ENCODE measurements at places on chromosomes 11 and 22.

GRCh38 chr11:37786214-37786755 is 1188.2 kb upstream of the RAG2 start:
- no peak for DNase-seq

GRCh38 chr22:44325718-44326490 is 13.2 kb upstream of the SHISAL1 start:
- DNase-seq, result no peak

- DNase-seq, result peak; percentile 9
Observed at GRCh38 chr11:33802194-33802950, 28.1 kb upstream of the FBXO3 start.

DNA sequence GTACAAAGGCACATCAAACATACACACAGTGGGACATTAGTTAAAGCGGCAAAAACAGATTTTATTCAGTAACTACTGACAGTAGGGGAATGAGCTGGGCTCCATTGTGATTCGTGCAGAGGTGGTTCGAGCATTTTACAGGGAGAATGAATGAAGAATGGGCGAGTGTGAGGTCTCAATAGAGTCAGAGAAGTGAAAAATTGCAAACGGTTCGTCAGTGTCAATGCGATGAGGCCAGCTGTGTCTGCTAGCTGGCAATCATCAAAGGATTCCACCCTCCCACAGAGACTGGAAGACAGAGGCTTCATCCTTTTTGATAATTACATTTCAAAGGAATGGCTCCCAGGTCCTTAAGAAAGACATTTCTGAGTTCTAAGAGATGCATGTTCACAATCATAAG is 17.4 kb downstream of the OR4D9 start:
- no peak for DNase-seq

- DNase-seq, result no peak
Observed at GRCh38 chr22:31286360-31287255, 5.7 kb downstream of the PIK3IP1 start.

DNA sequence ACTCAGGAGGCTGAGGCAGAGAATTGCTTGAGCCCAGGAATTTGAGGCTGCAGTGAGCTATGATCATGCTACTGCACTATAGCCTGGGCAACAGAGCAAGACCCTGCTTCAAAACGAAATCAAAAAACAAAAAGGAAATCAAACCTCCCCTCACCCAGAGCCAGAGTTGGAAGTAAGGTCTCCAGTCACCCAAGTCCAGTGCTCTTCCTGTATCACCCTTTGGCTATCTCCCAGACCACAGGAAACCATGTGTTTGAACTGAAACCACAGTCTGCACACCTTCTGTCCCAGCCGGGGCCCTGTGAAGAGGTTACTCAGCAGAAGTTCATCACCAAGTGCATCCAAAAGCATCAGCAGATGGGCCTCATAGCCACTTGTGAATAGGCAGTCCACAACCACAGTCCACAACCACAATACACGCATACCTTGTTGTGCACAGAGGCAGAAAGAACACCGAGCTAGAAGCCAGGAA is 4.6 kb downstream of the MYH9 start:
- no peak for DNase-seq

- no peak for DNase-seq
Observed at GRCh38 chr11:64667154-64667745, 55.7 kb downstream of the NRXN2 start.

DNA sequence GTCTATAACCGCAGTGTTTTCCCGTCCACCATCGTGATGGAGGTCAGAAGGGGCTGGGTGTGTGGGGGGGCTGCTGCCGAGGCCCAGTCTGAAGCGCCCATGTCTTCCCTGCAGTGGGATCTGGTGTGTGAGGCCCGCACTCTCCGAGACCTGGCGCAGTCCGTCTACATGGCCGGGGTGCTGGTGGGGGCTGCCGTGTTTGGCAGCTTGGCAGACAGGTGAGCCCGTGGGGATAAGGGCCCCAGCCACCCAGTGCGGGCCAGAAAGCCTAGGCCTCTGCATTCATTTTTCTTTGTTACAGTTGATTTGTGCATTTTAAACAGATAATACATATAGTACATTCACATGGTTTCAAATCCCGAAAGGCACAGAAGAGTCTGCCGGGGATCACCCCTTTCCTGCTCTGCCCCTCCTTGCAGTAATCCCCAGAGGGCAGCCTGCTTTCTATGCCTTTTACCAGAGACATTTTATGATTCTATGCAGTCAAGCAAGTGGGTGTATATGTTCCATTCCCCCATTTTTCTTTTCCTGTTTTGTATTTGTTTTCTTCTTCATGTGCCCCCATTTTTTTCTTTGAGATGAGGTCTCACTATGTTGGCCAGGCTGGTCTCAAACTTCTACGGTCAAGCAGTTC is 32.6 kb downstream of the CAPN1 start:
- DNase-seq, result no peak

DNA sequence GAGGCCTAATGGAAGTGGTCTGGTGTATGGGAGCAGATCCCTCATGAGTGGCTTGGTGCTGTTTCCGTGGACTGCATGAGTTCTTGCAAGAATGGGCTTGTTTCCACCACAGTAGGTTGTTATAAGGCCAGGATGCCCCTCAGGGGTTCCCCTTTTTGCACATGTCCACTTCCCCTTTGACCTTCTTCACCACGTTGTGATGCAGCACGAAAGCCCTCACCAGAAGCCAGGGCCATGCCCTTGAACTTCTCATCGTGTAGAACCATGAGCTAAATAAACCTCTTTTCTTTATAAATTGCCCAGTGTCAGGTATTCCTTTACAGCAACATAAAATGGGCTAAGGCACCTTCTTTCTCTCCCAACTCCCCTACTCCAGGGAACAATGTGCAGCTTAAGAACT is 2.8 kb upstream of the NARS2 start:
- DNase-seq, result no peak

DNA sequence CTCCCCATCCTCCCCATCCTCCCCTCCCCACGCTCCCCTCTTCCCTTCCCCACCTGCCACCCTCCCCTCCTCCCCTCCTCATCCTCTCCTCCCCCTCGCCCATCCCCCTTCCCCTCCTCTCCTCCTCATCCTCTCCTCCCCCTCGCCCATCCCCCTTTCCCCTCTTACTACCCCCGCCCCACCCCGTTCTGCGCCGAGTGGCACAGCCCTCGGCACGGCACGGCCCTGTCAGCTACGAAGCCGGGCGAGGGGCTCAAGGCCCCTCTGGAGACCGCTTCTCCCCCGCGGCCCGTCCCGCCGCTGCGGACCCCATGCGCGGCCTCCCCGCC is 449.9 kb downstream of the OPCML start:
- DNase-seq, result no peak

DNA sequence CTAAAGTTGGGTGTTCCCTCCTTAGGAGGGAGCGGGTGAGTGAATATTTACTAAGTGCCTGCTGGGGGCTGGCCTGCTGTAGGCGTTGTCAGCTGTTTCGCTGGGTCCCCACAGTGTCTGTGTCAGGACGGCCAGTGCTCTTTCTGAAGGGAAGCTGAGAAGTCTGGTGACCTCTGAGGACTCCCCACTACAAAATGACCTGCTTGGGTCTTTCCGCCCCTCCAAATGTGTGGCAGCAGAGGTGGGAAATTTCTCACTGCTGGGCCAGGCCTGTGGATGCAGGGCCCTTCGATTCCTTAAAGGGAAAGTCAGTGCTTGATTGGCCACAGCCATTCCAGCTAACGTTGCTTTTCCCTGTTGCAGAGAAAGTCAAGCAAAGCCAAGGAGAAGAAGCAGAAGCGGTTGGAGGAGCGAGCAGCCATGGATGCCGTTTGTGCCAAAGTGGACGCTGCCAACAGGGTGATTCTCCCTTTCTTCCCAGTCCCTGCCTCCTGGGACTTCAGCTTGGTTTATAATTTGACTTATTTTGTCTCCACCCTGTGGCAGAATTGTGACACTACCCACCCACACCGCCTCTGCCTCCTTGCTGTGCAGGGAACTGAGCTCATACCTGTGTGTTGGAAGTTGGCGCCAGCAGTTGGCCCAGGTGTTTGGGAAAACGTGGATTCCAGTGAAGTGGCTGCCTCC is 6.8 kb downstream of the NAA40 start:
- DNase-seq, result no peak

DNA sequence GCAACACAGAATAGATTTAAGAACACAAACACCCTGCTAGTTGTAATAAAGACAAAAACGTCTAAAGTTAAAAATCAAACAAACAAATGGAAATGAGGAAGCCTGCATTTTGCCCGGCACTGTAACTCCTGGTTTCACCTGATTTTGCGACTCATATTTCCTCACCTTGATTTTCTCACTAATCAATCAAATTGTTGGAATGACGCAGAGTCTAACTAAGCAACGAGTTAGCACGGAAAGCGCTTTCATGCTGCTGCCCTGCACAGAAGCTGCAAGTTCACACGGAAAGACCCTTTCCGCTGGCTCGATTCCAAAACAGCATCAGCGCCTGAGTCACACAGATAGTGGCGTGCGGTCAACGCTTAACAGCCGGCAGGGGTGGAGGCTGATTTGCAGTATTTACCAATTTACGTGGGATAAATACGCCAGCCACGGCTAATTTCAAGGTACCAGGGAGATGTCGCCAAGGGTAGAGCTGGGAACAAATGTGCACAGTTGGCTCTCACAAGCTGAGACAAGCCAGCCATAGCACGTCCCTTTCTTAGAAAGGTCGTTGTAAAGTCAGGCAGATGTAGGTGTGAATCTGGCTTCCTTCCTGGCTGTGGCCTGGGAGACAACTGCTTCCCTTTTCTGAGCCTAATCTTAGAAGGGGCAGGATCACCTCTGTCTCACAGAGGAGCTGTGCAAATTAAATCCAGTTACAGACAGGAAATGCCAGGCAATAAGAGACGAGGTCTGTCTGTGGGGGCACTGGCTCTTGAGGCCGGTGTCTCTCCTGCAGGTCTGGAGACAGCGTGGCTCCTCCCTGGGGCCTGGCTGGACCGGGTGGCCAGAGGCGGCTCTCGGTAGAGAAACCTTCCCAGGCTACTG is 76.9 kb upstream of the TTLL12 start:
- no peak for DNase-seq

- DNase-seq, result no peak
Observed at GRCh38 chr11:41175304-41175972, 284.0 kb downstream of the LRRC4C start.

GRCh38 chr11:15483205-15483604 is 368.5 kb downstream of the INSC start:
- DNase-seq, result no peak

DNA sequence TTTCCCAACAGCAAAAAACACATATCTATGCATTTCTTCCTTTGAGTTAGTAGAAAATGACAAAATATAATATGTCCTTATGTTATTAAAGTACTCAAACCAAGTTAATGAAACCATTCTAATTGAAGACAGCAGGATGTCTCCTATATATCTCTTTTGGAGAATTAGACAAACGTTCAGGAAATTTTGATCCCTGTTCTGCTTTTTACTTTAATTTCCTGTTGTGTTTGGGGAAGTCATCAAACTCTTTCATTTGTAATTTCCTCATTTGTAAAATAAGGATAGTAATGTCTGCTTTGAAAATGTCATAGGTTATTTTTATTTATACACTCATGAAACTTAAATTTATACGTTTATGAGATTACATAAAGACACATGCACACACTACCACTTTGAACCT is 281.8 kb upstream of the ANO5 start:
- DNase-seq, result no peak

- no peak for DNase-seq
Observed at GRCh38 chr11:33735271-33736147, 714 bp downstream of the CD59 start.

DNA sequence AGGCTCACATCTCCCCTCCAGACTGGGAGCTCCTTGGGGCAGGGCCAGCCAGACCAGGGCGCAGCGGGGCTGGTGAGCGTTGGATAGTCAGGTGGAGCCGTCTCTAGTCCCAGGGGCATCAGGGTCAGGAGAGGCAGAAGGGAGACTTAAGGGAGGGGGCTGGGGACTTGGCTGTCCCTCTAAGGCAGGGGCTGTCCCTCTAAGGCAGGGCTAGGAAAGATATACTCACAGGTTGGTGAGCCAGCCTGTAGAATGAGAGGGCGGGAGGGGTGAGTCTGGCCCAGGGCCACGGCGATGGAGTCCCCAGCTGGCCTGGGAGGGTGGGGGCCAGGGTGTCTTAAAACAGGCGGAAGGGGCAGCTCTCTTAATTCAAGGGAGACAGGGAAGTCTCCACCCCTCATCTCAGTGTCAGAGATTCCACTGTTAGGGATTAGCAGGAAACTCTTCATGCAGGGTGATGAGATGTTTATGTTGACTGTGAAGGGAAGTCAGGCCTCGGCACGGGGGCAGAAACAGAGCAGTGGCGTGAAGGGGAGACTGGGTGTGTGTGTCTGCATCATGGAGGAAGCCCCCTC is 11.3 kb downstream of the P2RY2 start:
- no peak for DNase-seq

DNA sequence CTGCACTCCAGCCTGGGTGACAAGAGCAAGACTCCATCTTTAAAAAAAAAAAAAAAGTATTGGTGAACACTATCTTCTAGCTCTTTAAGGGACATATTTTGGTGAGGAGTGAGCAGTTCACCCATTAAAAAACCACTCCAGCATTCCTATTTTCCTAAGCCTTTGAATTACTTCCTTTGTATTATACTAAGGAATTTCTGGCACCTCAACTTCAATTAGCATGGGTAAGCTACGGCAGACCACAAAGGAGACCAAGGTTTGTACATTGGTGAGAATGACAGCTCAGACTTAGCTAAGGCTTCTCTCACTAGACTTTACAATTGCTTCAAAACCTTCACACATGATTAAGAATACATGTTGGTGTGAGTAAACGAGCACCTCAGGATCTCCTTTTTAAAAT is 57.0 kb upstream of the BIRC3 start:
- no peak for DNase-seq

- no peak for DNase-seq
Observed at GRCh38 chr11:4118107-4118506, 23.5 kb downstream of the RRM1 start.

GRCh38 chr11:78699609-78700135 is 125.0 kb upstream of the NARS2 start:
- DNase-seq, result no peak

DNA sequence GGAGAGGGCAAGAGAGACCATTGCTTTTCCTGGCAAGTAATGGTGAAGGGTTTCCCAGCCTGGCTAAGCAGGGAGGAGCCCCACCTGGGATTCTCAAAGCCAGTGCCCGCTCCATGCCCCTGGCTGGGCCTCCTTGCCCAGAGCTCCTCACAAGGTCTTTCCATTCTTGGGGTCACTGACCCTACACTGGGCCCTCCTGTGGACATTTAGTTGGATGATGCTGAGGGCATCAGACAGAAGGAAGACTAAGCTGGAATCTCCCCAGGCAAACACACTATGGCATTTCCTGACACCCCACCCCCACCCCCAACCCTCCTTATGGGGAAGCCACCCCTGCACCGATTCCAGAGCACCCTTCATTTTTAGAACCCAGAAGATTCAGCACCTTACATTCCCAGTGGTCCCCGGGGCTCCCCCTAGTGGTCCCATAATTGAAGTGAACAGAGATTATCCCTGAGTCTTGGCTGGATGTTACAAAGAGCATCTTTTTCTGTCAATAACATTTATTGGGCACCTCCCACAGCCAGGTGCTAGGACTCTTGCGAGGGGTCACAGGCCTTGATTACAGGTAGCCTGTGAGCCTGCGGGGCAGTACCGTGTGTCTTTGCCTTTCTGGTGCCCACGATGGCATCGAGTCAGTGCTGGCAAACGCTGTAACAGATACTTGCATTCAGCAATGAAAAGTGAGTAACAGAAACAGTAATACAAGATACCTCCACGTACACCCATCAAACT is 548.5 kb downstream of the BUD13 start:
- DNase-seq, result peak; percentile 37

- DNase-seq, result no peak
Observed at GRCh38 chr22:43731988-43732387, 80.1 kb downstream of the EFCAB6 start.

- no peak for DNase-seq
Observed at GRCh38 chr11:118876286-118876685, 7.4 kb upstream of the CXCR5 start.

GRCh38 chr11:83836065-83836464 is 549.9 kb upstream of the CCDC90B start:
- DNase-seq, result no peak

- peak; percentile 73 for DNase-seq
Observed at GRCh38 chr11:17730608-17731462, 3.7 kb upstream of the KCNC1 start.
